Renal pelvis (tissue), 12 donors: ENCODE measurements at places on chromosomes 5 and 9. TPM values are rescaled to one million over a fixed set of nuclear protein-coding genes. Genes with fewer than 3 reads are reported as not detected.

The FAM163B gene
- polyA plus RNA-seq = 0.25 TPM

GRCh38 chr5:150131978-150132694, 23.5 kb downstream of the PDGFRB start:
- DNase-seq = no peak

The MARCOL gene
- polyA plus RNA-seq = not detected

The IFNK gene
- polyA plus RNA-seq = not detected

The C9orf50 gene
- polyA plus RNA-seq = 0.49 TPM

DNA sequence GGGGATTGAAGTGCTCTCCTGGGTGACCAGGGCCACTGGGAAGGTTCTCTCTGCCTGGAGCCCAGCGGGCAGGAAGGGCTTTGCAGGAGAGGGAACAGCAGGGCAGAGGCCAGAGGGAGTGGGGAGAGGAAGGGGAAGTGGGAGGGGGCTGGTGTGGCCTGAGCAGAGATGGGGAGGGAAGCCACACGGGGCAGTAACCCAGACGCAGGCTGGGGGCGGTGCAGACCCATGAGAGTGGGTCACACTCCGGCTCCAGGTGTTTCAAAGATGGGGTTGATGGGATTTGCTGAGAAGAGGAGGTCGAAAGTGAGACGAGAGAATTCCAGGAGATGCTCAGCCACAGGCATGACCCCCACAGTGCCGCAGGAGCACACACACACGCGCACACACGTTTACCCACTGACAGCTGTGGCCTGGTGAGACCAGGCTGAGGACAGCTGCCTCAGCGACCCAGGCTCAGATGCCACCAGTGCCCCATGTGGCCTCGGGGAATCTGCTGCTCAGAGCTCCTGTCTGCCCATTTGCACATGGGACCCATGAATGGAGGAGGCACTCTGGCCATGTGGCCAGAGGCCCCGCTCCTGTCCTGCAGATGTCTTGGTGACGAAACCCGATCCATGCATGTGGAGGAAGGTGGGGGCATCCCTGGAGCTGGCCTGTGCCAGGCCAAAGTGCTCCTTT, 32.7 kb upstream of the FCN2 start:
- DNase-seq = no peak

- DNase-seq = no peak
These were observed 39.0 kb downstream of the FAM78A start for GRCh38 chr9:131237291-131237690.

DNA sequence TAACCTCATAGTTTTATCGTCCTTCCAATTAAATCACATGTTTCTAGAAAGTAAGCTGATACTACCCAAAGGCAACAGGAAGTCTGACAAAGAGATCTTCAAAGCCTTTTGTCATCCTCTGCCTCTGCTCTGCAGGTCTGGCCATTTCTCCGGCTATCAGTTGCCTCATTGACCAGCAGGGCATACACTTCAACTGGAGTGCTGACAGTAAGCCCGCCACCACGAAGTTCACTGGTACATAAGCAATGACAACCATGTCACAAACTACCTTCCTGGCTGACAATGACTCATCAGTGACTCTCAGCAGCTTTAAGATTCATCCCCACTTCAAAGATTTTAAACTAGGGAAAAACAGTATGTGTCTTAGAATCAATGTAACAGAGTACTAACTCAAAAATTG, 20.6 kb downstream of the SPTLC1 start:
- no peak for DNase-seq

The SPATA31C1 gene
- polyA plus RNA-seq = 0.55 TPM

The RECK gene
- polyA plus RNA-seq = 26.5 TPM

GRCh38 chr5:98564836-98565235, 208.6 kb upstream of the RGMB start:
- DNase-seq = no peak

GRCh38 chr5:52915176-52915875, 73.8 kb upstream of the ITGA2 start:
- DNase-seq = peak; percentile 74

The OR1N2 gene
- not detected for polyA plus RNA-seq

DNA sequence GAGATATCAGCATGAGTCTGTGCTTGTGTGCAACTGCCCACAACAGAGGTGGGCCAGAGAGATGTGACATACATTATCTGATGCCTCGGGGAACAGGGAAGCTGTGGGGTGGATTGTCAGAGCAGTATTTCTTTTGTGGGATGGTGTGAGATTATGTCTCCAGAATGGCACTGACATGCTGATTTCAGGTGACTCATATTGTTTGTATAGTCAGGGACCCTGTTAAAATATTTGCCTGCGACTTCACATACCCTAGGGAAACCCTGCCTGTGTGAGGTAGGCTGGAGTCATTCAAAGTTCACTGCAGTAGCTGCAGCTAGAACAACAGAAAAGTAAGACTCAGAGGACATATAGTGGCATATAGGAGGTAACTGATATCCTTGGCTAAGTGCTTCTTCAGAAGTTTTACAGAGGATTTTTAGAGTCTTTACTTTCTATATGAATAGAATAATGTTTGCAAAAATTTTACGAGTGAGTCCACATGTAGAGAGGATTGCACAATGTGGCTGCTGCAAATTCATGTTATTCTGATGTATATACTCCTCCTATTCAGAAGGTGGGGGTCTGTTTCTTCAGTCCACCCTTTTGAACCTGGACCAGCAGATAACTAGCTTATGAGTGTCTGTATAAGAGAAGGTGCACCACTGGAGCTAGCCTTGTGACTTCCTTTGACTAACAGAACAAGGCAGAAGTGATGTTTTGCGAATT, 89.3 kb downstream of the MACIR start:
- DNase-seq = peak; percentile 12

DNA sequence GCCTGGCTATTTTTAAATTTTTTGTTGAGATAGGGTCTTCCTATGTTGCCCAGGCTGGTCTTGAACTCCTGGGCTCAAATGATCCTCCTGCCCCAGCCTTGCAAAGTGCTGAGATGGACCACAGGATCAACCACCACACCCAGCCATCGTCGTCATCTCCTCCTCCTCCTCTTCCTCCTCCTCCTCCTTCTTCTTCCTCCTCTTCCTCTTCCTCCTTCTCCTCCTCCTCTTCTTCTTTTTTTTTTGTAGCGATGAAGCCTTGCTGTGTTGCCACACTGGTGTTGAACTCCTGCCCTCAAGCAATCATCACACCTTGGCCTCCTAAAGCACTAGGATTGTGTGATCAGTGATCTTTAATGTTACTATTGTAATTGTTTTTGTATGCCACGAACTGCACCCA, 49.4 kb upstream of the ERBIN start:
- no peak for DNase-seq

The CDC37L1 gene
- 19.2 TPM for polyA plus RNA-seq

The BTNL8 gene
- 0.34 TPM for polyA plus RNA-seq

DNA sequence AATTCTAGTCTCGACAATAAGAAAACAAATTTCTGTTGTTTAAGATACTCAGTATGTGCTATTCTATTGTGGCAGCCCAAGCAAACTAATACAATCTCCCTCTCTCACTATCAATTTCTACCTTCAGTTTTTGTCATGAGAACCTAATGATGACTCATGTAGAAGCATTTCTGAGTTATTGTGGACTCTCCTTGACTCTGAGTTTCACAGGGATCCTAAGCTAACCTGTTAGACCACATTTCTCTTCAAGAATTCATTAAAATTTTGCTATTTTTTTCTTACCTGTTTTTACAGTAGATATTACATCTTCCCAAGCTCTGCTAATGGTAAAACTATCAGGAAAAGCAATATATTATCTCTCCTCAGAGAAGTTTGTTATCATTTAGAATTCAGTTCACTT, 599.1 kb upstream of the TYRP1 start:
- DNase-seq = no peak

The MYO10 gene
- polyA plus RNA-seq = 38.8 TPM

- DNase-seq = no peak
These were observed 21.3 kb downstream of the HK3 start for GRCh38 chr5:176877793-176878331.

The PCDHB14 gene
- polyA plus RNA-seq = 10.1 TPM

The C9orf153 gene
- 0.10 TPM for polyA plus RNA-seq

- no peak for DNase-seq
These were observed 51.2 kb upstream of the ROR2 start for GRCh38 chr9:92001244-92001643.

DNA sequence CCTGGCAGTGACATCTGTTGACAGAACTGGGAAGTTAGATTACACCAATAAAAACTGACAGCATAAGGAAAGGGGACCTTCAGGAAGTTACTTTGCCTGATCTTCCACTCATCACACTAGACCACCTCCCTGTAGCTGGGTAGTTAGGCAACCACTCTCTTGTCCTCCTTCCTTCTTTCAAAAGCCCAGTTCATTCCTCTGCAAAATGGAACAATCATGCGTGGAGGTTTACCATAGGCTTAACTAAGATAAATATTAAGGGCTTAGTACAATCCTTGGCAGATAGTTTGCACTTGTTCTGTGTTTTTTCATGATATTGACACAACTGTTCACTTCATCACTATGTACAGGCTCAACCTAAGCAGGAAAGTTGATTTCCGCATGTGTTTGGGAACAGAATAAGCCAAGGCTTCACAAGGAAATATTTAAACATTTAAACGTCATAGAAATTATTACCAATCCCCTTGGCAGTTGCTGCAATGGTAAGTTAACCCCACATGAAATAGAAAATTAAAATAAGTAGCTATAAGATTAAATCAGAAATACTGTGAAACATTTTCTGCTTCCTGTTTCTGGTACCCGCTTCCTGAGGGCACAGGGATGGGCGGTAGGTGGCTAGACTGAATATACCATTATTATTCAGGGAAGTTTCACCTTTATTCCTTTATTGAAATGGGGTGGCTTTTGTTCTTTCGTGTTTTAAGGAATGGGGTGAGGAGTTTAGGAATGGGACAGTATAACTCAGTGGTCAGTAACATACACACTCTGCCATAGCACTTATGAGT, 9.9 kb upstream of the PTGER4 start:
- DNase-seq = no peak

DNA sequence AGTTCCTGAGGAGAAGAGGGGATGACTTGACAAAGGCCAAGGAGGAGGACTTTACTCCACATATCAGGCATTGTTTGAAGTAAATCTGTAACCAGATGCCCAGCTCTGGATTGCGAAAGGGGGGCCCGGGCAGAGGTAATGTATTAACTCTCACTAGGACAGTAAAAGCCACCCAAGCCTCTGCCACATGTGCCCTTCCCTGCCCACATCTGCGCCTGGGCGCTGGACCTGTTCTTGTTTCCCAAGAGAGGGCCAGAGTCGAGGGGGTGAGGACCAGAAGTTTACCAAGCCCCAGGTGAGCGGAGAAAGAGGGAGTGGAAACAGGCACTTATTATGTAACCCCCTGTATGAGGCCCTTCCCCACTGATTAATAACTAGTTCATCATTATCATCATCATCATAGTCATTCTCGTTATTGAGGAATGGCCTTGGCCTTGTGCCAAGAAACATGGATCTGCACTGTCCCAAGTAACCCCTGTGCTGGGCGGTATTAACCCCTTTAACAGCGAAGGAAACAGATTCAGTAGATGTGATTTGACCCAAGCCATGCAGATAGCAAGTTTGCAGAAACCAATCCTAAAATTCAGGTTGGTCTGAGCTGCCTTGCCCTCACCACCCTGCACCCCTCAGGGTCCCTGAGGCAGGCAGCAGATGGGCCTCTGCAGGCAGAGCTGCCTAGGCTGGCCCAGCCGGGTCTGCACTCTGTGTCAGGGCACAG, at the start of gene SLC23A1:
TSS of gene SLC23A1 (minus strand) at position 23 of the 718 bp plus-strand sequence. CDS start 44 bp downstream, outside the sequence.
- peak; percentile 49 for DNase-seq

The TIGD6 gene
- 6.3 TPM for polyA plus RNA-seq

DNA sequence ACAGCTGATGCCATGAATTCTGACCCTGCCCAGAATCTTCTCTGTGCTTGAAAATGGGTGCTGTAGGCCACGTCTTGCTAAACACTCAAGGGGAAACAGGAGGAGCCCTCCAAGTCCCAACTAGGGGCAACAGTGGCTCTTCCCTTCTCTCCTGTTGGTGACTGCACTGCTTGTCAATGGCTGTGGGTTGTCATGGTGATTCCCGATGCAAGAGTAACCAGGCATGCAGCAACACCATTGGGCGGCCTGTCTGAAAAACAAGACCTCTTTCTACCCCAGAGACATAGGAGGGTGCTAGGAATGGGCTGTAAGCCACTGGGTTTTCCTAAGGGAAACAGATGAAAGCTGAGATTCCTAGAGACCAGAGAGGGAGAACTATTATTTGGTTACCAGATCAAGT, 201.7 kb upstream of the PANK3 start:
- no peak for DNase-seq

DNA sequence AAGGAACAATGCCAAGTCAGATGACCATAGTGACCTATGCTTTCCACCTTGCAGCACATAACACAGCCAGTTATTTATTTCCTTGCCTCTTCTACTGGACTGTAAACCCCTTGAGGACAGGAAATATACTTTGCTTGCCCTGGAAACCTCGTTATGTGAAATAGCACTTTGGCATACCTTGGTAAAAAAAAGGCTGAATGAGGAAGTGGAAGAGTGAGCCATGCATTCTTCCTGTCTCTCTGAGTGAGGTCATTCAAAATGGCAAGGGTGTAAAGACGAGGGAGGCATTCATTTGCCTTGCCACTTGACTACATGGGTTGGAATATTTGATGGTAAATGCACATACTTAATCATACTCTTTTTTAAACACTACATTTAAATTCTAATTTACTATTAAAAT, 42.8 kb upstream of the SVEP1 start:
- no peak for DNase-seq

DNA sequence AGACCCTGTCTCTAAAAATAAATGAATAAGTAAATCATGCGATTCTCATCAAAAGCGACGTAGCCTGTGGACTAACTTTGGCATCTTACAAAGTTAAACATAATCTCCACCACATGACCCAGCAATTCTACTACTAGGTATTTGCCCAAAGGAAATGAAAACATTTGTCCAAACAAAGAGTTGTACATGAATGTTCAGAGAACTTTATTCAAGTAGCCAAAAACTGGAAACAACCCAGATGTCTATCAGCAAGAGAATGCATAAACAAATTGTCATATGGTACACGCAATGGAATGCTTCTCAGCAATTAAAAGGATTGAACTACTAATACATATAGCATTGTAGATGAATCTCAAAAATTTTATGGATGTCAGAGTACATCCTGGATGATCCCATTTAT, 82.6 kb downstream of the ADRB2 start:
- DNase-seq = no peak

The PCDH1 gene
- polyA plus RNA-seq = 23.9 TPM

DNA sequence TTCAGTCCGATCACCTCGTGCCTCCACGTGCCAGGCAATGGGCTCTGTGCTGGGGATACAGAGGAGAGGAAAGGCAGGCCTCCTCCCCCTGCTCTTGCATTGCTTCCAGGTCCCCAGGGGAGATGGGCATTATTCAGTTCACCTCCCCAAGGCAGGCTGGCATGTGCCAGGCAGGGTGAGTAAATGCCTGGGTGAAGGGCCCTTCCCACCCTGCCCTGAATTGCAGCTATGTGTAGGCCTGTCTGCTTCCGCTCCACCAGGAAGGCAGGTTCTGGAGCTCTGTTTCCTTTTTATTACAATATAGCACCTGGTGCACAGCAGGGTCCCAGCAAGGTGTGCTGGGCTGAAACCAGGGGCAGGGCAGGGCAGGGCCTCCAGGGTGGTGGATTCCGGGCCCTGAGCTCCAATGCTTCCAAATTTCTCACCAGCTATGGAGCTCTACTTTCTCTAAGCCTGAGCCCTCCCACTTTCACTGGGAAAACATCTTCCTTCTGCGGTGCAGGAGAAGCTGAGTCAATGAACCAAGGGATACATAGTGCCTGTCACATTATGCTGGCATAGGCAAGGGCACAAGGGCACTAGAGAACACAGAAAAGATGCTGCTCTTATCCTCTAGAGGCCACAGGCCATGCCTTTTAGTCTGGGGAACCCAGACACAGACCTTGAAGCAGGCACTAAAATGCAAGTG, 42.0 kb downstream of the SHB start:
- DNase-seq = no peak
